ENCODE measurements at places on chromosomes 1 and 21.

- no peak for DNase-seq
Measured at GRCh38 chr1:166819974-166820373, 19.3 kb upstream of the POGK start.

GRCh38 chr1:11059155-11059967 lies 457 bp downstream of the SRM start:
- DNase-seq, result no peak

DNA sequence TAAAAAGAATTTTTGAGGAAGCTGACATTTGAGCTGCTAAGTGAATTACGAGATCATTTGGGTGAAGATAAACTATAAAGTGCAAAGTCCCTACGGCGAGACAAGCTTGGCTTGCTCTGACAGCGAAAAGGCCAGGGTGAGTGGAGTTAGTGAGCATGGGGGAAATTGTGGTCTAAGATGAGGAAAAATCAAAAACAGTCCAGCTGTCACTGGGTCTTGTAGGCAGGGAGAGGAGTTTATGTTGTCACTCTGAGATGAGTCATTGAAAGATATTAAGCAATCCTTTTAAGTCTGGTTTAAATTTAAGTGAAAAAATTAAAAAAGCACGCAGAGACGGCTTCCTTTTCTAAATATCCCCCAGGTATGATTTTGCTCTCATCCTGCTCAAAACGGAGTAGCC lies 601.9 kb downstream of the MRPL39 start:
- no peak for DNase-seq

- DNase-seq, result no peak
Measured at GRCh38 chr21:25636727-25637126, 2.3 kb upstream of the JAM2 start.

GRCh38 chr1:60978421-60979357 lies 103.7 kb upstream of the NFIA start:
- DNase-seq, result no peak

DNA sequence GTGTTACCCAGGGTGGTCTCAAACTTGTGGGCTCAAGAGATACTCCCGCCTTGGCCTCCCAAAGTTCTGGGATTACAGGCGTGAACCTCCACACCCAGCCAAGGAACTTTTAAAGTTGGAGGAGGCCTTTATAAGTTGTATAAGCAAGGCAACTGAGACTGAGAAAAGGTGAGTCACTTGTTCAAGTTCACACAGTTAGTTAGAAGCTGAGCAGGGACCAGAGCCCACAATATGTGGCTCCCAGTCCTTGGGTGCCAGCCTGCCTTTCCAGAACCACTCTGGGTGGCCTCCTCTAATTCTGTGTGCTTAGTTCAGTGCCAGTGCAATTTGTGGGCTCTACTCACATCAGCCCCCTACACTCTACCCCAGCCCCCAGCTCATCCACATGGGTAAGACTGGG lies 3.7 kb downstream of the RAB25 start:
- no peak for DNase-seq

- no peak for DNase-seq
Measured at GRCh38 chr1:165284454-165284853, 72.1 kb downstream of the LMX1A start.

GRCh38 chr1:67261680-67262079 lies 46.0 kb upstream of the IL12RB2 start:
- no peak for DNase-seq

DNA sequence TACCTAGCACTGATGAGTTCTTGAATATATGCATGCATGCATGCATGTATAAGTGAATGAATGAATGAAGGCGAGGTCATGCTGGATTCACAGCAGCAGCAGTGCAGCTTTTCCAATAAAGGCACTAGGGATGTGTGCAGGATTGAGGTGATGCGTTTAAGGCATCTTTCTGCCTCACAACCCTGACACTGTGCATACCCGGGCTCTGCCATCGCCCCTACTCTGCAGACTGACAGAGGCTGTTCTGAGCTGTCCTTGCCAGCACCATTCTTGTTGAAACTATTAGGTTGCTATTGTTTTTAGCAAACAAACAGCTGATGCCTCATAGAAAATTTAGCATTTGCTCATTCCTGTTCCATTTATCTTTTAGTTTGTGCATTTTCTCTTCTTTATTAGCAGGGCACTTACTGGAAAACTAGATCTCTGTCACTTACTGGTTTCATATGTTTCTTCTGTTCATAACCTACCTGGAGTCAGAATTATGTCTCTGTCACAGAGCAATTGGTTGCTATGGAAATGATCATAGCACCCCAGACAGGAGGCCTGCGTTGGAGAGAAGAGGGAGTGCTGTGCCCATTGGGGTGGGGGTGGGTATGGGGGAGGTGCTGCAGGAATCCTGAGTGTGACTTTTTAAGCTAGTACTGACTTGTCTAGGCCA lies 79.0 kb downstream of the CD58 start:
- no peak for DNase-seq

DNA sequence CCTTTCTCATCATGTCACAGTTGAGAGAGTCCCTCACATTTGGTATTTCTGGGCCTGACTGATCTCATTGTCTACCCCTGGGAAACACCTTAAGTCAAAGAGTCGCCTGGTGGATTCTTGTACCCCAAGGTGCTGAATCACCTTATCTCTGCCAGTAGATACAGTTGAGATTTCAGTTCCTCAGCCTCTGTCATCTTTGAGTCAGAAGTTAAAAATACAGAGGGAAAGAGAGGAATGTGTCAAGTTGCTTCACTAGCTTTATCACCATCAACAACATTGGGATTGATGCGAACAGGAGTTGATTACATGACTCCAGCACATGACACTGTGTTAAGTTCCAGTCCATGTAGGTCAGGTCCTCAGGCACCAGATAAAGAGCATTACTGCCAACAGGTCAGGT lies 513.0 kb downstream of the NUF2 start:
- DNase-seq, result no peak

- no peak for DNase-seq
Measured at GRCh38 chr1:113103977-113104376, 31.0 kb downstream of the LRIG2 start.

Data from DMS 273 treated with DMSO at 0.1 percent for 48 hours (cell line).